ENCODE measurements at places on chromosomes 7 and 10.

DNA sequence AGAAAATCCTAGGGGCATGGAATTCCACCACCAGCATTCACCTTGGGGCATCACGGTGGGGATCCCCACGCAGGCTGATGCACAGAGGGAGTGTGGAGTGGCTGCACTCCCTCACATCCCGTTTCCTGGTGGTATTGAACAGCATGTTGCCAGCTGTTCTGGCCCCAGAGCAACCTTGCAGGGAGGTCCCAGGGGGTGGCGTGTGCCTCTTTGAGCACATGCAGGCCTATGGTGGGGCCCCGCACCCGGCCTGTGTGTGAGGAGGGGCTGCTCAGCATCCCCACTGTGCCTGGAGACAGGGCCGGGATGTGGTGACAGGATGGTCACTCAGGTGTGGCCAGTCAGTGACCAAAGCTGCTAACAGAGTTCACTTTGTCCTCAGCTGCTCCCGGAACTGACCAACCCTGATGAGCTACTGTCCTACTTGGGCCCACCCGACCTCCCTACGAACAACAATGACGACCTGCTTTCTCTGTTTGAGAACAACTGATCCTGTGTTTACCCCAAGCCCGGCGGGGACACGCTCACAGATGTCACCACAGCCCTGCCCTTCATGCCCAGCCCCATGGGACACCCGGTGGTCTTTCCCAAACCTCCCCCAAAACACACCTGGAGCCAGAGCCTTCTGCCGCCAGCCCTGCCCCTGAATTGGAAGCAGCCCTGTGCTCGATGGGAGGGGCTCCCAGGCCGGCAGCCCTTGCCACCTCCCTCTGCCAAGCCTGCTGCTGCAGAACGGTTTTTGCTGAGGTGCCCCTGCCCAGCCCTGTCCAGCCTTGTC, 18.7 kb downstream of the ZMIZ2 start:
- no peak for DNase-seq

DNA sequence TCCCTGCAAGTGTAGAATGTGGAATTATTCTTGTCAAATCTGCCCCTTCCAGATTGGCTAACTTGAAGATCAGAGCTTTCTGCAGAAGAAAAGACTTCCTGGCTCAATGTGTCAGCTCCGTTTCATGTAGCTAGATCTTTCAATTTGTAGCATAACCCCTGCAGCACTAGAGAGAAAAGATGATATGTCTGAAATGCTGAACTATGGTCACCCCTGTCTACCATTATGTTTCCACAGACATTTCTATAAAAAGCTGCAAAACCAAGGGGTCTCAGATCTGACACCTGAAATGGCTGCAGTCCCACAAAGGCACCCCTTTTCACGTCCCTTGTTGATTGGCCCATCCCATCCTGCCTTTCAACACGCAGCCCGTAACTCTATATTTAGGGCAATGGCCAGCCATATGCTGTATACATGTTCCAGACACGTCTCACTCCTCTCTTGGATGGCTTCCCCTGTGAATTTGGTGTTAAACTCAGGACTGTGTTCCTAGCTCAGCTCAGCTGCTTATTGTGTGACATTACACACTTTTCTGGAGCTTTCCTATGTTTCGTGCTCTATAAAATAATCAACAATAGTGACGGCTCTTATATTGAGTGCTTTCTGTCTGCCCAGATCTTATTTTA, 648.6 kb upstream of the CELF2 start:
- DNase-seq, result no peak

- DNase-seq, result no peak
Observed at GRCh38 chr7:23044581-23044980, 30.7 kb upstream of the HYCC1 start.

DNA sequence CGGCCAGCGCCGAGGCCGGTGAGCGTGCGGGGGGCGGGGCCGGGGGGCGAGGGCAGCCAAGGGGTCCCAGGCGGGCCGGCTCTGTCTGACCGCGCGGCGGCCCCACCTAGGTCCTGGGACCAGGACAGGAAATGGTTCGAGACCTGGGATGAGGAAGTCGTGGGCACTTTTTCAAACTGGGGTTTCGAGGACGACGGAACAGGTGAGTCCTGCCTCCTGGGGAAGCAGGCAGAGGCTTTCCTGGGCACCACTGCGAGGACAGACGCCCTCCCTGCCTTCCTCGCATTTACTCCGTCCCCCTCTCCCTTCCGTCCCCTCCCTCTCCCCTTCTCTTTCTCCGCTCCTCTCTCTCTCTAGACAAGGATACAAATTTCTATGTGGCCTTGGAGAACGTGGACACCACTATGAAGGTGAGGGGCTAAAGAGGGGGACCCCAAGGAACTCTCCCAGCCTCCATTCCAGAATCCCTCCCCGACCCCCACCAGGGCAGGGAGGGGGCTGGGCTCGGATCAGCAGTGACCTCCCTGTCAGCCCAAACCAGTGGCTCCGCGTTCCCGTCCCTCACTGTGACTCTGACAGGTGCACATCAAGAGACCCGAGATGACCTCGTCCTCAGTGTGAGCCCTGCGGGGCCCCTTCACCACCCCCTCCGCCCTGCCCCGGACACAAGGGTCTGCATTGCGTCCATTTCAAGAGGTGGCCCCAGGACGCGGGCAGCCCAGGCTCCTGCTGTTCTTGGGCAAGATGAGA, 2.6 kb upstream of the MUC12 start:
- no peak for DNase-seq

- no peak for DNase-seq
Observed at GRCh38 chr7:43522406-43523156, 60.3 kb upstream of the STK17A start.

- no peak for DNase-seq
Observed at GRCh38 chr10:14736600-14737081, 38.1 kb downstream of the FAM107B start.

GRCh38 chr10:59724098-59724938, 14.7 kb upstream of the SLC16A9 start:
- peak; percentile 31 for DNase-seq

DNA sequence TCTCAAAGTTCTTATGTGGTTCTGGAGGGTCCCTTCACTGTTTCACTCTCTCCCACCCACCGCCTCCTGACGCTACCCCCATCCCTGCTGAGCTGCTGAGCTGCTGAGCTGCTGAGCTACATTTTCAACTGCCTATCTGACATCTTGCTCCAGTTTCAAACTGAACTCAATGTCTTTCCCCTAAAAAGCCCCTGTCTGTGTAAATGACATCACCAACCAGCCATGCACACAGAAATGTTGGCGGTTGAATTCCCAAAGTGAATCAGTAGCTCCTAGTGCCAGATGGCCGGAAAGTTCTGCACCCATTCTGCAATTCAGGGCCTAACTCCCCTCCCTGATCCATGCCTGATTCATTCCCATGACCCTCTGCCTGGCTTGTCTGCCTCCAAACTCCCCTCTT, 71.2 kb downstream of the WNT2 start:
- no peak for DNase-seq

DNA sequence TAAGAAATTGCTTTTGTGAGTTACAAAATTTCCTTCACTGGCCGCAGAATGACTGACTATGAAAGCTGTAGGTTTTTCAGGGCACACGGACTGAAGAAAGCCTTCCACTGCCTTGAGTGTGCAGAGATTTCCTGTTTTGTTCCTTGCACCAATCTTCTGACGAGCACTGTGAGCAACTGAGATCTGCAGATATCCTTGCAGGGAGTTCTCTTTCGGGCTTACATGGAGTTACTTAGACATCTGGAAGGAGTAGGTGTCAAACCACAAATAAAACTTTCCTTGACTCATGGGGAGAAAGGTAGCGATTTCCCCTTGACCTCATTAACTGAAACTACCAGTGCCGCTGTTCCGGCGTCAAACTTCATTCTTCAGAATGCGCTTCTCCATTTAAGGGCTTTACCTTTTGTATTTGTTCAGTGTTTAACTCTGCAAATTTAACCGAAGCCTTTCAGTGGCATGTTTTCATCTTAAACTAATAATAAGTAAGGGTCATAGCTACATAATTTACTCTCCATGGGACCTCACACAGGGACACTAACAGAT, 1175.3 kb downstream of the GATA3 start:
- no peak for DNase-seq

- DNase-seq, result no peak
Observed at GRCh38 chr10:67098461-67098860, 172.6 kb downstream of the LRRTM3 start.

GRCh38 chr7:126608339-126608776, 644.4 kb downstream of the GRM8 start:
- DNase-seq, result peak; percentile 57

GRCh38 chr7:79604841-79605240, 151.4 kb upstream of the MAGI2 start:
- no peak for DNase-seq

- no peak for DNase-seq
Observed at GRCh38 chr10:80686734-80687475, 149.2 kb downstream of the SH2D4B start.
